Hair follicular keratinocyte (primary cell): ENCODE measurements at places on chromosomes 4 and X. TPM values are rescaled to one million over a fixed set of nuclear protein-coding genes. Genes with fewer than 3 reads are reported as not detected.

The MAGEB17 gene
- not detected in 2 replicates for total RNA-seq

The WDR45 gene
- total RNA-seq = 33.5 and 56.9 TPM in 2 replicates

The TMEM150C gene
- total RNA-seq = 0.16 and 0.19 TPM in 2 replicates

The XPNPEP2 gene
- total RNA-seq = not detected in 2 replicates

The OTUD4 gene
- 14.2 and 16.4 TPM in 2 replicates for total RNA-seq

The C4orf54 gene
- total RNA-seq = not detected in 2 replicates

The BMX gene
- not detected in 2 replicates for total RNA-seq

The FGF2 gene
- 1.6 and 3.3 TPM in 2 replicates for total RNA-seq

The DMRTC1B gene
- total RNA-seq = not detected in 2 replicates

The GSX2 gene
- not detected in 2 replicates for total RNA-seq

The SORBS2 gene
- 1.2 and 1.8 TPM in 2 replicates for total RNA-seq

The HAUS3 gene
- 6.6 and 13.5 TPM in 2 replicates for total RNA-seq

The OTUD6A gene
- total RNA-seq = not detected in 2 replicates

The CSAG3 gene
- not detected in 2 replicates for total RNA-seq

The RENBP gene
- not detected in 2 replicates for total RNA-seq

The SLC9B1 gene
- 0.08 TPM in 1 of 2 replicates, not detected in the other for total RNA-seq

The KLF8 gene
- total RNA-seq = 4.4 and 4.8 TPM in 2 replicates

The VCX3B gene
- total RNA-seq = not detected in 2 replicates

The NHSL2 gene
- total RNA-seq = under 0.01 TPM in 2 replicates

The KCND1 gene
- 0.23 and 0.47 TPM in 2 replicates for total RNA-seq

The NXF3 gene
- 0.08 TPM in 1 of 2 replicates, not detected in the other for total RNA-seq

The TLR7 gene
- total RNA-seq = not detected in 2 replicates

The CAMK2D gene
- 14.7 and 19.4 TPM in 2 replicates for total RNA-seq

The SAGE1 gene
- total RNA-seq = not detected in 2 replicates

The DCHS2 gene
- 0.08 TPM in 1 of 2 replicates, not detected in the other for total RNA-seq

The MMRN1 gene
- total RNA-seq = not detected in 2 replicates

The PCDH7 gene
- total RNA-seq = 8.5 and 17.1 TPM in 2 replicates

The TMEM31 gene
- total RNA-seq = not detected in 2 replicates

The RTL3 gene
- total RNA-seq = not detected in 2 replicates

The CCKAR gene
- not detected in 2 replicates for total RNA-seq

The NLRP2B gene
- not detected in 2 replicates for total RNA-seq

The PDCL2 gene
- total RNA-seq = not detected in 2 replicates

The SERTM2 gene
- total RNA-seq = not detected in 2 replicates

The UGT2B15 gene
- not detected in 2 replicates for total RNA-seq

The MTNR1A gene
- total RNA-seq = not detected in 2 replicates

The HOPX gene
- total RNA-seq = 2.2 and 9.1 TPM in 2 replicates

The PNMA3 gene
- 0.04 and 0.08 TPM in 2 replicates for total RNA-seq

The MAGEA2 gene
- not detected in 2 replicates for total RNA-seq

The ADGRL3 gene
- total RNA-seq = under 0.01 TPM in 1 of 2 replicates, not detected in the other

The HEPH gene
- 1.7 and 6.5 TPM in 2 replicates for total RNA-seq

The CDS1 gene
- total RNA-seq = 17.8 and 20.6 TPM in 2 replicates

The APBB2 gene
- total RNA-seq = 45.4 and 50.3 TPM in 2 replicates

The COL25A1 gene
- total RNA-seq = 0.08 TPM in 1 of 2 replicates, not detected in the other

The SPANXN4 gene
- total RNA-seq = not detected in 2 replicates

The EXOC1L gene
- total RNA-seq = not detected in 2 replicates

The STPG2 gene
- not detected in 2 replicates for total RNA-seq
